ENCODE measurements at places on chromosomes 6 and 20. TPM values are rescaled to one million over a fixed set of nuclear protein-coding genes. Genes with fewer than 3 reads are reported as not detected.

TREML2 gene
- total RNA-seq, result not detected

FERMT1 gene
- not detected for total RNA-seq

MAD2L1BP gene
- total RNA-seq, result 27.5 TPM

JAG1 gene
- total RNA-seq, result 254 TPM

SCRT2 gene
- total RNA-seq, result not detected

RCAN2 gene
- 27.9 TPM for total RNA-seq

BNIP5 gene
- not detected for total RNA-seq

GRCh38 chr20:63318391-63319163 lies 25.6 kb downstream of the COL20A1 start:
- DNase-seq, result no peak

GRCh38 chr20:5688431-5688972 lies 61.7 kb upstream of the SHLD1 start:
- DNase-seq, result no peak

DNA sequence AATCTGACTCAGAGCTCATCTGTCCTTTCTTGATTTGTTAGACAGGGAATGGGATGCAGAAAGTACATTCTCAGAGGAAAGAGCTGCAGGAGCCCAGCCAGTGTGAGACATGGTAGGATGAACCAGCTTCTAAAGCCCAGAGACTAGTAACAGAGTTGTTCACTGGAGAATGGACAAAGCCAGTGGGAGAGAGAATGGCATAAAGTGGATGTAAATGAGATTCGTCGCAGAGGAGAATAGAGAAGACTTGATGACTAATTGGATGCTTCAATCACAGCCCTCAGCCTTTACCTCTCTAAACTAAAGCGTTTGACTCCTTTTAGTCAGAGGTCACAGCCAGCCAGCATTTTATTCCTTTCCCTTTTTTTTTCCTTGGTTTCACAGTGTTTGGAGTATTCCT lies 25.5 kb upstream of the L3MBTL3 start:
- DNase-seq, result no peak

DNA sequence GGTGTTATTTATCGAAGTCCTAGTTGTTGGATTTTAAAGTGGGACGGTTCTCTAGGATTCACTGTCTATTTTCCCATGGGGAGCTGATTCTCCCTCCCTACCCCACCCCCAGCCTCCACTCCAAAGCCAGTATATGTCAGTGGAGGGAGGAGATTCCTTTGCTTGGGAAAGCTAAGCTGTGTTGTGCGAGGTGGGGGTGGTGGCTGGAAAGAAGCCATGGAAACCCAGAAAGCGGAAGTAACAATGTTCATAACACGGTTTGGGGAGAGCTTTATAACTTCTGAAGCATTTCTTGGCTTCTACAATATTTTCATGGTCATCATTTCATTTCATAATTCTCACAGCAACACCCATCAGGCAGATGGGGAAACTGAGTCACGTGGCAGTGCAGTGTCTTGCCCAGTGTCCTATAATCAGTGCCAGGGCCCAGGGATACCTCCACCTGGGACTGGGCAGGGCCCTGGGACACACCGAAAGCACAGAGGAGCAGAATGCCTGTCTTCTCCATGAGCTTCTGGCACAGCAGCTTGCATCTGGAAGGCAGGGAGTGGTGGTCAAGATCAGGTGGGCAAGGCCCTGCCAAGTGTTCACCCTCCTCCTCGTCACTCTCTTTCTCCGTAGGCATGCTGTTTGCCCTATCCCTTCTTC lies 4.5 kb downstream of the SUN5 start:
- DNase-seq, result no peak

DNA sequence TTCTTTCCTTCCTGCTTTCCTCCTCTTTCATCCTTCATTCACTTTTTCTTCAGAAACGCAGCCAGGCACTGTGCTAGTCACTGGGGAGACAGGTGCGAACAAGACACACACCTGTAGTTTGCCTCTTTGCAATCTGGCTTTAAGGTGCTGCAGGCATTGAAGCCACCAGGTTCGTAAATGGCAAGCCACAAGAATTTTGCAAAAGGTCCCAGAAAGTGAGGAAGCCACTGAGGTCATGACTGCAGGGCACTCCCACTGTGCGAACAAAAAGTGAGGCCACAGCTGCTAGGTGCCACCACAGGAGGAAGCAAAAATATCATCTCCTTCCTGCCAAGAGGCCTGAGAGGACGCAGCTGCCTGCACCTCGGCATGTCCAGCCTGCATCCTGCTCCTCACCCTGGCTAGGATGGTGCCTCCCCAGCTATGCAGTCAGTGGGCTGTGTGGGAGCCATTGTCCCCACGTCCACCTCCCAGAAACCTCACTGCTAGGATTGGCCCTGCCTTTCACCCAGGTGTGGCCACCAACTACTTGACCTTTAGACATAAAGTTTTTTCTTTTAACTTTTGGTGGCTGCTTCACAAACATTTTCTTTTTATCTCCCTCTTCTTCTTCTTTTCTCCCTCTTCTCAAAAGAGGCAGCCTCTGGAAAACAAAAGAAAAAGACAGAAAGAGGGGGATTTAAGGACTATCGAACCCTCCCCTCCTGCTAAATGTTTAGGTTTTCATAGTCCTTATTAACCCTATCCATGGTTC lies 230.8 kb downstream of the BCAS1 start:
- DNase-seq, result no peak

DNA sequence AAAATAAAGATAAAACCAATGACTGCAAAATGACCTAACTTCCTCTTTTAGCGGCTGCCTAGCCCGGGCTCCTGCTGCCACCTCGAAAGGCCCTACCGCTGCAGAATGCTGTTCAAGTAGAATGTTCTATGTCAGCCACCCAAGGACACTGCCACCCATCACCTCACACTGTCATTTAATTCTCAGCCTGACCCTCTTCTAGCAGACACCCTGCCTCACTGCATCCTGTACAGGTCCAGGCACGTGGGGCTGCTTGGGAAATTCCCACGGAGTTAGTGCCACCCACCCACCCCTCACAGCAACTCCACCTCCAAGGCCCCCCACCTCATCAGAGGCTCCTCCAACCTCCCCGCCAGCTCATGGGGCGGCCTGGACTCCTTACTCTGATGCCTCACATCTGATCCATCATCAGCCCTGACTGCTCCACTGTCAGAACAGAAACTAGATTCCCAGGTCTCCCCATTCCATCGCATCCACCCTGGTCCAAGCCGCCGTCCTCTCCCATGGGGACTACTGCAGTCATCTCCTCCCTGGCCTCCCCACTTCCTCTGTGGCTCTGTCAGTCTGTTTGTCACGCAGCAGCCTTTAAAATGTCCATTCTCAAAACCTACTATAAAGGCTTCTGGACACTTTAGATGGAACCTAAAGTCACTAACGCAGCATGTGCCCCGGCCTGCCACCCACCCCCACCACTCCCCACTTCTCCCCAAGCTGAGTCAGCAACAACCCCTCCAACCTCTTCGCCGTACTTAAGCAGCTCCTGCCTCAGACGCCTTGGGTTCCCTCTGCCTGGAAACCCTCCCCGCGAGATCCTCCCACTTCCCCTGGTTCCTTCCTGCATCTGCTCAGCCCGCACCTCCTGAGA lies 17.0 kb downstream of the NFATC2 start:
- DNase-seq, result no peak

DNA sequence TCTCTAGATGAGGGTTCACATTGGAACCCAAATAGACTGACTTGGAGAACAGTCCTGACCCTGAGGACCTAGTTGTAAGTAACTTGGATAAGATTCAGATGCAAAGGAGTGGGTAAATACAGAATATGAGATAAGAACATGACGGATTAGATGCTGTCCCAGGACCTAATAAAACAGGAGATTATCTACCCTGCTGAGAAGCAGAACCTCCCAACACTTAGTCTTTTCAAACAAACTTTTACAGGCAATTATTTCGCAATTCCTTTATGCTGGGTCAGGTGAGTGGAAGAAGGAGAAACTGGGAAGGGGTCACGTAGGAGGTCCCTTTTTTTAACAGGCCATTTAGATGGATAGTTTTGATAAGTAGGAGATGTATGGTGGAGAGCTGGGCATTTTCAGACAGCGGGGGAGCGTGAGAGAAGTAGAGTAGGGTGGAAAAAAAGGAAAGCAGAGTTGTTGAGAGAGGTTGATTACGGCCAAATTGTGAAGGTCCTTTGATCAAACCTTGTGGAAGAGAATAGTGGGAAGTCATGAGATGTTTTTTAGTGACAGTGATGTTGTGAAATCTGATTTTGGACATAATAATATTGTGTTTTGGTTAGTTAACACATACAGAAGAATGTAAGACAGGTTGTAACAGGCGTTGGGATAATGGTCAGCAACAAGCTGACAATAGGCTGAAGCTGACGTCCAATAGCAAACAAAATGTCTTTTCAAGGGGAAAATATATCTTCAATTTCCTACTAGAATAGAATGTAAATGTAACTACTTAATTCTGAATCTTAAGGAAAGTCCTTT lies 32.8 kb downstream of the FAM83B start:
- no peak for DNase-seq

DNA sequence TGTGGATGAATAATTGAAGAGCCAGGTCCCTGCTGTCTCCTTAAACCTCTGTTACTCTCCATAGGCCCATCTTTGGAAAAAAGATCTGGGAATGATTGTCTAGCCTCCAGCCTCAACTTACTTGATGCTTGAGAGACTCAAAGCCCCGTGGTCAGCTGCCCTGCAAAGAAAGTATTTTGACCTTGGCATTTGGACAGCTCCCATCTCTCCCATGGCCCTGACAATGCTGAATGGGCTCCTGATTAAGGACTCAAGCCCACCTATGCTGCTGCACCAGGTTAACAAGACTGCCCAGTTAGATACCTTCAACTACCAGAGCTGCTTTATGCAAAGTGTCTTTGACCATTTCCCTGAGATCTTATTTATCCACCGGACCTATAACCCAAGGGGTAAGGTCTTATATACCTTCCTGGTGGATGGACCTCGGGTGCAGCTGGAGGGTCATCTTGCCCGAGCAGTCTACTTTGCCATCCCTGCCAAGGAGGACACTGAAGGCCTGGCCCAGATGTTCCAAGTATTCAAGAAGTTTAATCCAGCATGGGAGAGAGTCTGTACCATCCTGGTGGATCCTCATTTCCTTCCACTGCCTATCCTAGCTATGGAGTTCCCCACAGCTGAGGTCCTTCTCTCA lies 1.6 kb downstream of the ZSWIM1 start:
- no peak for DNase-seq

DNA sequence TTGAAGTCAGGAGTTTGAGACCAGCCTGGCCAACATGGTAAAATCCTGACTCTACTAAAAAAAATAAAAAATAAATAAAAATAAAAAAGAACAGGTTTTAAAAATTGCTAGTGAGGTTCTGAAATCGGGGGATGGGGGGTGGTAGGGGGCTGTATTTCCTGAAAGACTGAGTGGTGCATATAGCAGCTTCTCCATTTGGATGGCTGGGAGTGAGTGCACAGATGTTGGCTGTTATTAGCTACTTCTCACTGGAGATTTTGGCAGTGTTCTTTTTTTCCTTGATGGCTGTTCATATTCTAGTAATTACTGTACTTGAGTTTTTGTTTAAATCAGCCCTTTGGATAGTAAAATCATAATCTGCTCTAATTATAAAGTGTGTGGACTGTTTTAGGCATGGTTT lies 79.8 kb downstream of the RTN4IP1 start:
- DNase-seq, result no peak

GRCh38 chr6:168537540-168537884 lies 96.5 kb downstream of the SMOC2 start:
- no peak for DNase-seq

GRCh38 chr6:45608252-45608913 lies 230.6 kb upstream of the SUPT3H start:
- no peak for DNase-seq

DNA sequence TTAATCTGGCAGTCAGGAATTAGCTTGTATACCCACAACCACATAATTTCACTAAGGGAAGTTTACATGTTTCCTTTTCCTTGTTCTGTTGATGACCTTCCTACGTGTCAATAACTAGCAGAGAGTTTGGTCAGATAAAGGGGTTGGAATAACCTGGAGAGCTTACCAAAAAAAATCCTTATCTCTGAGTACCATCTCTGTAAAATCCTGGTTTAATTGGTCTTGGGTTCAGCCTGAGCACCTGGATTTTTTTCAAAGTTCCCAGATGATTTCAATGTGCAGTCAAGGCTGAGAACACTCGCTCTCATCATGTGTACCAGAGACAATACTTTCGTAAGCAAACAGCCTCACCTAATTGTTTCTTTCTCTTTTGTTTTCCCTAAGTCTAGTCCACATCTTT lies 483.8 kb upstream of the FLRT3 start:
- DNase-seq, result no peak

DNA sequence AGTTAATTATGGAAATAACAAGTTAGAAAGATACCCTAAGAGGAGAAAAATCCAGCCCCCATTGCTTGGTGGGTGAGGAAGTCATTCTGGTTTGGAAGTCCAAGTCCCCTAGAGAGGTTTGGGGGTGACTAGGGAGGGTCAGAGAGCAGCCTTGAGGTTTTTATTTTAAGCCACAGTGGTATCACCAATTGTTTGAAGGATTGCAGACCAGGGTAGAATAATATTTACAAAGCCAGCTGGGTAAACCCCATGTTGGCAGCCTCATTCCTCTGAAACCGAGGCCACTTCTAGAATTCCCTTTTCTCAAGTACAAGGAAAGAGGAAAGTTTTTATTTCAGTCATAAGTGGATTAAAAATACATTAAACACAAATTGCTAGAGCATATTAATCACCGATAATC lies 99.7 kb downstream of the TMEM170B start:
- DNase-seq, result no peak

GRCh38 chr6:6878887-6879585 lies 228.7 kb upstream of the RREB1 start:
- no peak for DNase-seq

Measured in osteocyte (in vitro differentiated cells).